Immature natural killer cell (primary cell): ENCODE measurements at places on chromosomes 7 and 10.

DNA sequence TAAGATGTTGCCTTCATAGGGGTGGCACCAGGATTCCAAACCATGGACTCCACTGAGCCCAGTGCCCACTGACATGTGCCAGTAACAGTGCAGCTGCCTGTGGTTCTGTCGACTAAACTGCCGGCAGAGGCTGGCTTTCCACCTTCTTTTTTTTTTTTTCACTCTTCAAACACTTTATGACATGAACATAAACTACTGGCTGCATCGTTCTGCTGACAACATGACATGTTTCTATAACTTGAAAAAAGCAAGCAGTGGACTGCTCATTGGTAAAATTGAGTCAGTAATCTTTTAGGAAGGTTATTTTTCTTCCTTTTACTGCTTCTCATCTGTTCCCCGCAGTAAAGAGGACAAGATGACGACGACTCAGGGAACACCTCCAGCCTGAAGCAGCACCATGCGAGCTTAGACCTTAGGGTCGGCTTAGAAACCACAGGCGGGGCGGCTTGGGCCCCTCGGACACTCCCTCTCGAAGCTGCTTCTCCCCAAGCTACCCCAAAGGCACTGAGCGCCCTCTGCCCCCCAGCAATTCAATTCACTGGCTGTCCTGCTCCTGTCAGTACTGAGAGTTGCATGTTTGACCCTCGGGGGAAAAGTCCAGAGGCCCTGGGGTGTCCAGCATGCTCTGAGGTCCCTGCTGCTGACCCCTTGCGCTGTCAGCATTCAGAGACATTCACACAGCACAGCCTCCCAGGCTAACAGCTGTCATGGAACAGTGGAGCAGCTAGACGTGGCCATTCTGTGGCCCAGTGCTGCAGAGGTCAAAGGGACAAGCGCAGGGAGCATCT lies 112.5 kb downstream of the EGFR start:
- no peak for DNase-seq

DNA sequence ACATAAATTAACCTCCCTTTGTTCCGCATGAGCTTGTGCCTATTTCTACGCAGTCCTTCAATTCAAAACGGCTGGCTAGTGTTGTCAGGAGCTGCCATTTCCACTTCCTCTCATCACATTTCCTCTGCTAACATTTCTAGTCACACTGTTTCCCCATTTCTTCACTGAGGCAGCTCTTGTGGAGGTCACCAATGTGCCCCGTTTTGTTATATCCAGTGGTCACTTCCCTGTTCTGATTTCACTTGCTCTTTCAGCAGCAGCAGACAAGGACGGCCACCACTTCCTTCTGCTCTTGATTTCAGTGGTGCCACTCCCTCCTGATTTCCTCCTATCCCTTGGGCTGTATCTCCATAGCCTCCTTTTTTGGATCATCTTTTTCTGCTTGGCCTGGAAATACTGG lies 64.8 kb upstream of the SEC61G start:
- no peak for DNase-seq

GRCh38 chr10:130022511-130023299 lies 58.6 kb upstream of the EBF3 start:
- no peak for DNase-seq

DNA sequence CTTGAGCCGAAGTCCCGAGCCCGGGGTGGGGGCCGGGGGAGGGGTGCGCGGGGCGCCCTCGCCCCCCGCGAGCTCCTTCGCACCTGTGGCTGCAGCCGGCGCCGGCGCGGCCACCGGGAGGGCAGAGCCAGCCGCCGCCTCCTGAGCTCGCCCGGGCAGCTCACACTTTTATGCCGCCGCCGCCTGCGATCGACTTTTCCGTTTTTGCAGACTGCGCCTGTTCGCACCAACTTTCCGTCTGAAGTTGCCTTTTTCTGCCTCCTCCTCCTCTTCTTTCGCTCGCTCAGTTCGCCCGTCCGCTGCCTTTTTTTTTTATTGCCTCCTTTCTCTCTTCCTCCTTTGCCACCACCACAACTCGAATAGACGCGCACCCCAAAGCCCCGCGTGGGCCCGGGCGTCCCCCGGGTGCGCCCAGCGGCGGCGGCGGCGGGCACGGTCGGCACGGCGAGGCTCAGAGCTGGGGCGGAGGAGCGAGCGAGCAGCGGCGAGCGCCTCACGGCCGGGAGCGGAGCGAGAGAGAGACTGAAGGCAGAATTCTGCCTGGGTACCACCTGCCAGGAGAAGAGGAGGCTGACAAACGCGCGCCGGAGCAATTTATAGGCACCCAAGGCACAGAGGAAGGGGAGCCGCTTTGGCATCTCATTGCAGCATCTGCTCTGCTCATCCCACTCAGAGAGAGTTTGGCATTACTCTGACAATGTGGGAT lies at the start of gene C1QL3:
C1QL3 (minus strand) TSS at position 569 of the 706 bp plus-strand sequence. CDS start 814 bp downstream, outside the sequence.
- DNase-seq = peak; percentile 19

- no peak for DNase-seq
These were observed 85.4 kb upstream of the VOPP1 start for GRCh38 chr7:55657654-55658053.

GRCh38 chr10:29542723-29543122 lies 92.0 kb downstream of the SVIL start:
- no peak for DNase-seq

- DNase-seq = no peak
These were observed 161.5 kb downstream of the DNAH11 start for GRCh38 chr7:21704359-21704758.

GRCh38 chr7:150368884-150369747 lies 494 bp downstream of the REPIN1 start:
- DNase-seq = peak; percentile 52

DNA sequence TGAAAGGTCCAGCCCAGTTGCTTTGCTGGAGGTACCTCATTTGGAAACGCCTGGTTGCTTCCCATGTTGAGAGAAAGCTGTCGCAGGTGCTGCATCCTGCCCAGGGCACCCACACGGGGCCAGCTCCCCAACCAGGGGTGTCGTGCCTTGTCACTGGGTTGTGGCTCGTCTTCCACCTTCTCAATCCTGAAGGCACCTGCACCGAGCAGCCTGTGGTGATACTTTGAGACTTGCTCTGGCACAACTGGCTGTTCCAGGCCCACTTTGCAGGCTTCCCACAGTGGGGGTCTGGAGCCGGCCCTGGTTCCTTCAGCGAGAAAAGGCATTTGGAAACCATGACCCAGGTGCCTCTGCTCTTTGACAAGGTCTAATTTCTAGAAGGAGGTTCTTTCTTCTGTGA lies 197.3 kb upstream of the PPP2R2D start:
- no peak for DNase-seq

DNA sequence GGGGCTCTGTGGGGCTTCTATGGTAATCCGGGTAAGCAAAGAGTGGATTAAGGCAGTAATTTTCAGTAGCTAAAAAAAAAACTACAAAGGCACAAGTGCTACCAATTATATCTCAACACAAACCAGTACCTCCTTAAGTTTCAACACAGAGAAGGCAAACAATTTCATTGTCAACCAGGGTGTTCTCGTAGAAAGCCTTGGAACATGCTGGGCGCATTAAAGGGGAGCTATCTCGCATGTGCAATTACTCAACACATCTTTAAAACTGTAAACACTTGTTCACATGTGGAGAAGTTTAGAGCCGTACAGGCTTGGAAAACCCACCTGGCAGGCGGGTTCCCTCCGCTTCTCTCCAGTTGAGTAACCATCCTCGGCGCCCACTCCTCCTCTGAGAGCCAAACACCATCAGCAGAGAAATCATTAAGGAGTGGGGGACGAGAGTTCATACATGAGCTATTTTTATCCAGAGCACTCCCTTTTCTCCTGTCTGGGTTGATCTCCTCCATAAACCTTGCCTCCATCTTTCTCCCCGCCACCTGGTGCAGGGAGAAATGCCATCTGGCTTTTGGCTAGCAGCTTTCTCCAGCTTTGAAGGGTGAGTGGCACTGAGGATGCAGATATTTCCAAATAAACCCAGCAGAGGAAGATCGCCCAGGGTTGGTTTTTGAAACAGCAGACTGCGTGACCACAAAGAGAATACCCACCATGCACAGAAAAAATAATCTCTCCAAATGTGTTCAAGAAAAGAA lies 287.1 kb downstream of the WDR11 start:
- DNase-seq = no peak

DNA sequence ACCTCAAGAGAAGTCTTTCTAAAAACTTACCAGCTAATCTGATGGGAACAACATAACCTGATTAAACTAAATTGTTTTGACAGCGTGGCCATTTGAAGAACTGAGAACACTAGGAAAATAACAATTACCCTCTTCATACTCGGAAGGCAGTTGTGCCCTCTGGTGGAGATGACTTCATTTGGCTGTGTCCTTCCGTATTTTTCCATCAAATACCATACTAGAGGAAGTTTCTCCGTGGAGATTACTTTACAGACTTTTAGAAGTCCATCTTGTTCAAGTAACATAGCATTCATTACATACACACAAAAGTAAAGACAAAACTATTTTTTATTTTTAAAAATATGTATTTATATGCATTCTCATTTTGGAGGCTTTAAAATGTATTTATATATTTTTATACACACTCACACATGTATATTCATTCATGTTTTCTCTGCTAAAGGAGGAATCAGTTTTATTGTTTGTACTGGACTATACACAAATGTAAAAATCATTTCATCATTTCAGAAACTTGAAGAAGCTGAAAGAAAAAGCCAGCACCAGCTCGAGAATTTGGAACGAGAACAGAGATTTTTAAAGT lies 25.2 kb downstream of the SMNDC1 start:
- DNase-seq = peak; percentile 42

DNA sequence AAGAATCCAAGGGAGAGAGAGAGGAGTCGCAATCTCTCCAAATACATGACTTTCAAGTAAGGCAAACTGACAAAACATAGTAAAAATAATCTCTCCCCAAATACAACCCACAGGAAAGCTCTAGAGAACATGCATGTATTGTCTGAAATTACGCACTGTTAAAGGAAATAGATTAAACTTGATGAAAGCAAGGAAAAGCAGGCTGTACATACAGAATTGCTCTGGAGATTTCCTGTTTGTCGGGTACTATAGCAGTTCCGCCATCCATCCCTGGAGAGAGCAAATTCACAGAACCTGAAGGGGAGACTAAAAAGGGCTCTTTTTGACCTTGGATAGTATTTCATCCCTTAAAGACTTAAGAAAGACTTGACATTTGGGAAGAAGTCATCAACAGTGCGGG lies 170.2 kb upstream of the BET1 start:
- DNase-seq = no peak
